CD8-positive, alpha-beta T cell (primary cell): ENCODE measurements at places on chromosomes 3 and 15.
A peak's percentile ranks its signal among the peaks of the same experiment; 100 is the strongest.

DNA sequence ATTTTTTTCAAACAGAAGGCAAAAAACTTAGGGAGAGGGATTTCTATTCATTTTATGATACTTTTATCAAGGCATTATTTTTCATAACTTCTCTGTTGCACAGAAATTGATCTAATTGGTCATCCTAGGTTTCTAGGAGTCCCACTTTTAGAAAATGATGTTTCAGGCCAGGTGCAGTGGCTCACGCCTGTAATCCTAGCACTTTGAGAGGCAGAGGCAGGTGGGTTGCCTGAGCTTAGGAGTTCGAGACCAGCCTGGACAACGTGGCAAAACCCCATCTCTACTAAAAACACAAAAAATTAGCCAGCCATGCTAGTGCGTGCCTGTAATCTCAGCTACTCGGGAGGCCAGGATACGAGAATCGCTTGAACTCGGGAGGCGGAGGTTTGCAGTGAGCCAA lies 2.8 kb downstream of the LACTB start:
- DNase-seq = no peak

DNA sequence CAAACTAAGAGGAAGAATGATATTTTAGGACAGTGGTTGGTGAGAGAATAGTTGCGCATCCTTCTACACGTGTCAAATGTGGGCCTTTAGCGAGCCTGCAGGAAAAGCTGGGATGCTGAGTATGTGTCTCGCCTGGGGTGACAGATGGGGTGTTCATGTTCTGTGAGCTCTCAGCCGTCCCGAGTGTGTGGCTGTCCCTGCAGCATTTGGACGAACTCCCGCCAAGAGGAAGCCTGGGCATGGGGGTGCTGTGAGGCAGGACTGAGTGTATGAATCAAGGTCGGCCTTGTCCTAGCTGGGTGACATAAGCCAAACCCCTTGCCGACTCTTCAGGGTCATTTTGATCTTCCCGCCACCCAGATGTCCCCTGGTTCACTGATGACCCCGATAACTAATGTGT lies 94.8 kb downstream of the CACNA1D start:
- DNase-seq = no peak

GRCh38 chr3:141110322-141110721 lies 59.2 kb downstream of the SPSB4 start:
- DNase-seq = no peak

GRCh38 chr15:98017150-98017964 lies 56.9 kb downstream of the ARRDC4 start:
- no peak for DNase-seq

- DNase-seq = no peak
Observed at GRCh38 chr3:134611516-134611915, 39.3 kb downstream of the KY start.

DNA sequence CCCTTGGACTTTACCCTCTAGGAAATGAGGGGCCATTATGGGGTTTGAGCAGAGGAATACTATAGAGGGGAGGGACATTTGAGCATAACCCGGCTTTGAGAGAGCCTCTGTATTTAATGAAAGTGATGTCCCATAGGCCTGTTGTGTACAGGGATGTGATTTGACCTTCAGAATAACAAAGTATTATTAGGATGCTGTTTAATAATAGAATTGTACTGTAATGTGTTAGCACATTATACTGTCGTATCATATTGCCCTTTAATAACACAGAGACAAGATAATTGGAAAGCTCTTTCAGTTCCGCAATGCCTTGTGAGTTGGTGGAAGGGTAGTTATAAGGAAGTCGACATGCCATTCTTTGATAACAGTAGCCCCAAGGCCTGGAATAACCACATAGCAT lies 328.3 kb downstream of the RYR3 start:
- no peak for DNase-seq

GRCh38 chr15:92050220-92050898 lies 196.9 kb downstream of the SLCO3A1 start:
- DNase-seq = no peak

- no peak for DNase-seq
Observed at GRCh38 chr3:139388821-139389551, 461 bp downstream of the COPB2 start.

DNA sequence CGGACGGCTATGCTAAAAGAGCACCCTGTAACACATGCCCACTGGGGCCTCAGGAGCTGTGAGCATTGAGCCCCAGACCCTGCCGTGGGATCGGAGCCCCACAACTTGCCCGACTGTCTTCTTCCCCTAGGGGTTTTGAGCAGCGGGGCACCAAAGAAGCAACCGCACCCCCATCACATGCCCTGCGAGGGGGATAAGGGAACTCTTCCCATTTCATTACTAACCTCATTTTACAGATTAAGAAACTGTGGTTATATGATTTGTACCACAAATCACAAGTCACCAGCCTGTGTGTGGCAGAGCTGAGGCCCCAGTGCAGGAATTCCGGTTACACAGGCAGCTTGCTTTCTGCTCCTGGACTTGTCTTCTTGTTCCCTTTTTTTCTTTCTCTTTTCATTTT lies 86.2 kb downstream of the CD47 start:
- DNase-seq = no peak

DNA sequence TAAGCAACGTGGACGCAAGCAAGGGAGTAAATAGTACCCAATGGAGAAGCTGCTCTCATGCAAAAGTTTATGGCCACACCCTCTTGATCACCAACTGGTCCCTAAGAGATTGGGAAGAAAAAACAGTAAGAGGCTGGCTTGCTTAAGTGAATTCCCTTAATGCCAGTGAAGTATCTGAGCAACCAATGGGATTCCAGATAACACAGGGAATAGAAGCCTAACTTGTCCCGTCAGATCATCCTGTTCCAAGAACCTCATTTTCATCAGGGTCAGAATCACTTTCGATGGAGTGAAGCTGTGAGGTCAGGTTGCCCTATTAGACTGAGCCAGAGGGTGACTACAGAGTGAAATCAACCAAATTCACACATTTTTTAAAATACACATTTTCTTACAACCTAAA lies 104.3 kb downstream of the CD47 start:
- no peak for DNase-seq

- DNase-seq = no peak
Observed at GRCh38 chr3:182710557-182711157, 82.6 kb upstream of the ATP11B start.

GRCh38 chr3:117217355-117217754 lies 507.8 kb downstream of the TUSC7 start:
- DNase-seq = no peak

- no peak for DNase-seq
Observed at GRCh38 chr3:41026394-41027177, 172.7 kb upstream of the CTNNB1 start.

- DNase-seq = no peak
Observed at GRCh38 chr3:20836801-20837200, 650.8 kb upstream of the SGO1 start.

- DNase-seq = no peak
Observed at GRCh38 chr15:52551762-52552161, 17.1 kb downstream of the ARPP19 start.

DNA sequence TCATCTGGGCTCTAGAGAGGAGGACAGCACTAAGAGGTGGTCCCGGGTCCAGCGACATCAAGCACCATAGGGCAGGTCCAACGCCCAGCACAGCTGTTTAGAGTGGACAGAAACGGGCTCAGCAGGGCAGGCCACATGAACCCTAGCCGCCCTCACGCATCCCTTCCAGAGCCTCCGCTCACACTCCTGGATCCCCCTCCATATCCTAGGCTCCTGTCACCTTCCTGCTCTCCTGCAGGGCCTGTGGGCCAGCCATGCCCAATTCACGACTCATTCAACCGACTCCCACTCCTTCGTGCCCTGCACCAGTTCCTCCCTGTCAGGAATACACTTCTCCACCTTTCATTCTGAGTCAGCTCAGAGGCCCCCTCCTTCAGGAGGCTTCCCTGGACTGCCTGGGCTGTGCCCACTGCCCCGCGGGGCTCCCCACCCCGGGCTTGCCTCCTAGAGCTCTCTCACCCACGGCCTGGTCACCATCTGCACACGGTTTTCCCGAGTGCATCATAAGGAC lies 90.2 kb downstream of the LINGO1 start:
- no peak for DNase-seq

GRCh38 chr3:26105261-26105660 lies 315.4 kb downstream of the OXSM start:
- no peak for DNase-seq

DNA sequence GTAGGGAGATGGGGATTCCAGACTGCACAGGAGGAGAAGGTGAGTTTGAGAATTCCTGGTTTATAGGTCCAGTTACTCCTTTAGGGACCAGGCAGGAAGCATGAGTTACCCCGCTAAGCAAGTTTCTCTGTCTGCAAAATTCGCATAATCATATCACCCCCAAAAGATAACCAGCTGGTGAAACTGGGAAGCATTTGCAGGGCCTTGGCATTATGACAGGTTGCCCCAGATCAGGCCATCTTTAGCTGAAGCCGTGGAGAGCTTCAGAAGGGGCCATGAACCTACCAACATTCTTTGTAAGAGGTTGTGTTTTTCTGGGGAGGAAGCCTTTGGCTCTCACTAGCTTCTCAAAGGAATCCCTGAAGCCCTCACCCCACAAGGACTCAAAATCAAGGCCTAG lies 29.4 kb downstream of the ATP2B2 start:
- no peak for DNase-seq

GRCh38 chr3:32392536-32393302 lies 1.1 kb downstream of the CMTM7 start:
- peak; percentile 39 for DNase-seq

DNA sequence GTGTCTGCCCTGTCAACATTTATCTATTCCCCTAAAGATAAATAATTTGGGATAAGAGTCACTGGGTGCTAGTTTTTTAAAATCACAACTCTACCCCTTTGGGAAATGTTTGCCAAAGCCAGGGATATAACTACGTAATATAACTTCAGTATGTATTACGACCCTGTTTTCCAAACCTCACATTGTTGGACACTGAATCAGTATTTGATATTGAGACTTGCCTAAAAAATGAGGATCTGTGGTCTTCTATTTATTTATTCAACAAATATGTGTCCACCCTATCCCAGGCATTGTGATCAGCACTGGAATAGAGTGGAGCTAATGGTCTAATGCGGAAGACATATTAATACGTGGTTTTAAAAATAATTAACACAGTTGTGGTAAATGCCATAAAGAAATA lies 4.5 kb upstream of the MGA start:
- no peak for DNase-seq

GRCh38 chr3:68631850-68632545 lies 300.3 kb downstream of the TAFA4 start:
- DNase-seq = no peak

- no peak for DNase-seq
Observed at GRCh38 chr3:132486099-132486498, 68.8 kb downstream of the DNAJC13 start.

- no peak for DNase-seq
Observed at GRCh38 chr3:47404955-47405790, 24.4 kb downstream of the PTPN23 start.

DNA sequence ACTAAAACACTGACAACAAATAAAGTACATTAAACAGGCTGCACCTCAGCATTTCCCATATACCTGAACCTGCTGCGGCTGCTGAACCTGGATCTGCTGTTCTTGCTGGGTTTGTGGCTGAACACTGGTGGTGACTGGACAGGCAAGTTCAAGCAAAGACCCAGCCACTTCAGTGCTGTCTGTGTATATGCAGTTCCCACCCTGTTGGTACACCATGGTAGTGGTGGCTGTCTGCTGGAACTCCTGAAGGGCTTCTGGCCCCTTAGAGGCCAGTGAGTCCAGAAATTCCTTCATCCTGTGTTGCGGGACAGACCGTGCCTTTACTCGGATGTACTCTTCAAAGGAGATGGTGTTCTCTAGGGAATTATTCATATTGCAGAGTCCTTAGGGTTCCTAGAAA lies 17.2 kb downstream of the QRICH1 start:
- no peak for DNase-seq

GRCh38 chr15:82803793-82804574 lies 1.9 kb downstream of the FSD2 start:
- DNase-seq = no peak

DNA sequence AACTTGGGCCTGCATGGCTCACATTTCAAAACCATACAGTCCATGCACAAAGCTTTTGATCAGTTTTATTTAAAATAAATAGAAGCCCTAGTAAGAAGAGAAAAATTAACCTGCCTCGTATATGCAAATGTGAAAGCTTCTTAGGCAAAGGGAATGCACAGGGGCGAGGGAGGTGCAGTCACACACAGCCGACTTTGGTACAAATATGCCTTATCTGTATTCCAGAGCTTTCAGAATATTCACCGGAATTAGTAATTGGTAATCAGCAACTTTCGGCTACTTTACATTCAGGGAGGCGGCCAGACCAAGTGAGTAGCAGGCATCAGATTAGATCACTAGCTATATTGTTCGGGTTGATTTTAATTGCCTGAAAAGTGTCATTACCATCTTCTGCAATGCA lies 7.5 kb downstream of the CNTN3 start:
- no peak for DNase-seq

- DNase-seq = no peak
Observed at GRCh38 chr3:123291404-123291803, 89.7 kb downstream of the SEC22A start.

DNA sequence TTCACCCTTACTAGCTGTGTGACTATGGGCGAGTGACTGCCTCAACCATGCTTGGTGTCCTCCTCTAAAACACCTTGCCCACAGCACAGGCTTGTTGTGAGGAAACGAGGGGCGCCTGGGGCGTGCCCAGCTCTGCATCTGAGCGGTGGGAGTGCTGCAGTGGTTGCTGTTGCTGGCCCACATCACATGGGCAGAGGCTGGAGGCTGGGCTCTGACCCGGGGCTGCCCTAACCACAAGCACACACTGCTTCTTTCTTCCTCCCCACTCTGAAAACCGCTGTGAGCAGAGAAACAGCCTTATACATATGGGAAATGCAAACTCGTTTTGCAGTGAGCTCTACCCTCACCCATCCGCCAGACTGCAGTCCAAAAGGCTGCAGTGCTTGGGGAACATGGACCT lies 74.8 kb upstream of the RPL32 start:
- DNase-seq = no peak

DNA sequence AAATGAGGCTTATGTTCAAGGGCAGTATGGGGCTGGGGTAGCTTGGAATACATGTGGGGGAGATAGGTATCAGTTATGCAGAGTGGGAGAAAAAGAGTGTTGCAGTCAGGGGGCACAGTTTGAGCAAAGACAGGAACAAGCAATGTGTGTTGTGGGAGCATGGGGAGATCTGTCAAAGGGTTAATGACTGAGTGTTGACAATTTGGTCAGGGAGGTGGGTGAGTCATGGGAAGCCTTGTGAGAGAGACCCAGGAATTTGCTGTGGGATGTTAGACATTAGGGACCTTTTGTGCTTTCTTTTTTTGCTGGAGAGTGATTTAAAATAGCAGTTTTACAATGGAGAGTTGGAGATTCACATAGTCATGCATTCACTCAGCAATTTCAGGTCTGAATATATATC lies 221.6 kb upstream of the NR2E3 start:
- no peak for DNase-seq

GRCh38 chr3:151816091-151816604 lies 2.2 kb downstream of the AADAC start:
- DNase-seq = no peak

DNA sequence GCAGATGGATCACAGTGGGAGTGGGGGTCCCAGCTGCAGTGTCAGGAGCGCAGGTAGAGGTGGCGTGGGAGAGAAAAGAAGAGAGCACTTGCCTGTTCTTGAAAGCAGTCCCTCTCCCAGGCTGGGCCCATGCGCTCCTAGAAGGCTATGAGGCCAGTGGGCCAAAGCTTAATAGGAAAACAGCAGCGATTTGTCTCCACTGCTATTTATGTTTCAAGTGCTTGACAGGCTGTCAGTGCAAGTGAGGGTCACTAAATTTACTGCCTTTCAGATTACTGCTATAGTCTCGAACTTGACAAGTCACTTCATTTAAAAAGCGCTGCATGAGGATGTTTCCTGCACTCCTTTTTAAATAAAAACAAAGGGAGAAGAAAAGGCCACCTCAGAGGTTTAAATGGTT lies 239.5 kb downstream of the GAP43 start:
- no peak for DNase-seq
